ENCODE measurements at places on chromosomes 2 and 18. TPM values are rescaled to one million over a fixed set of nuclear protein-coding genes. Genes with fewer than 3 reads are reported as not detected.

The C1QL2 gene
- not detected for total RNA-seq

The RGPD8 gene
- 1.5 TPM for total RNA-seq

The HOXD4 gene
- 3.8 TPM for total RNA-seq

The CD8A gene
- total RNA-seq, result not detected

The TLX2 gene
- not detected for total RNA-seq

The POTEI gene
- total RNA-seq, result 0.05 TPM

The IL36G gene
- not detected for total RNA-seq

The METTL5 gene
- 45.0 TPM for total RNA-seq

The LYG1 gene
- not detected for total RNA-seq

The CCBE1 gene
- total RNA-seq, result 3.5 TPM

The C2orf69 gene
- total RNA-seq, result 13.3 TPM

The SPC25 gene
- 18.8 TPM for total RNA-seq

The CRYGD gene
- not detected for total RNA-seq

The DIPK1C gene
- total RNA-seq, result not detected

The CTLA4 gene
- 0.30 TPM for total RNA-seq

The LIMS2 gene
- 43.8 TPM for total RNA-seq

The TUBA4B gene
- not detected for total RNA-seq

The TRIM43 gene
- total RNA-seq, result not detected

The ANKRD30BL gene
- not detected for total RNA-seq

The CCDC74A gene
- total RNA-seq, result 6.6 TPM

The DNER gene
- total RNA-seq, result 2.6 TPM

The WNT10A gene
- total RNA-seq, result not detected

The ITGB6 gene
- total RNA-seq, result not detected

The GCFC2 gene
- 25.0 TPM for total RNA-seq

The SERPINB13 gene
- not detected for total RNA-seq

The PLA2R1 gene
- 6.4 TPM for total RNA-seq

The CLIP4 gene
- total RNA-seq, result 17.4 TPM

The IL1F10 gene
- total RNA-seq, result not detected

The MRPL53 gene
- 23.0 TPM for total RNA-seq

The ZNF396 gene
- not detected for total RNA-seq

The SCG2 gene
- total RNA-seq, result 1.3 TPM

The MROH2A gene
- not detected for total RNA-seq

The TMEM198 gene
- total RNA-seq, result not detected

The NXPH2 gene
- not detected for total RNA-seq

The PDE11A gene
- total RNA-seq, result under 0.01 TPM

The RAX gene
- total RNA-seq, result not detected

The MARCHF4 gene
- 16.3 TPM for total RNA-seq

The CXXC1 gene
- total RNA-seq, result 36.0 TPM

The BOK gene
- total RNA-seq, result 111 TPM

The RUFY4 gene
- not detected for total RNA-seq

The ZNF514 gene
- 1.3 TPM for total RNA-seq

The MPHOSPH10 gene
- 21.7 TPM for total RNA-seq

The SLC5A7 gene
- not detected for total RNA-seq

The CCDC102B gene
- total RNA-seq, result 0.49 TPM

The FZD7 gene
- not detected for total RNA-seq

The HOXD8 gene
- total RNA-seq, result 24.1 TPM
